ENCODE measurements at places on chromosomes 5 and 9.

- peak; percentile 84 for DNase-seq
Observed at GRCh38 chr9:81632599-81632998, 56.7 kb downstream of the TLE1 start.

- DNase-seq: peak; percentile 70
Observed at GRCh38 chr5:67414712-67415111, 218.1 kb upstream of the CD180 start.

DNA sequence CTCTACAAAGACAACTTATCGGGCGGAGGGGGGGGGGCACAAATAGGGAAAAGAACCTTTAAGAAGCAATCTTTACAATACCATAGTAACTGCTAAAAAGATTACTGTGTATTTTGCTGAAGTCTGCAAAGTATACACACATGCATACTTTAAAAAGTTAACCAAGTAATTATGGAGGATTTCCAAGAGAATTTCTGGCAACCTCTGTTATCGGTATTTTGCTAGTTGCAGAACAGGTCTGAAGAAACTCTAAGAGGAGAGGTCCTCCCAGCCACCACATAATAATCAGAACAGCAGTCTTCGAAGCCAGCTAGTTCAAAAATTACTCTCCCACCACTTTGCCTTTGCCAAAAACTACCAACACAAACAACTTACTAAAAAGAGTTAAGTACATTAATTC, 56.1 kb downstream of the UBAP2 start:
- DNase-seq: peak; percentile 8

DNA sequence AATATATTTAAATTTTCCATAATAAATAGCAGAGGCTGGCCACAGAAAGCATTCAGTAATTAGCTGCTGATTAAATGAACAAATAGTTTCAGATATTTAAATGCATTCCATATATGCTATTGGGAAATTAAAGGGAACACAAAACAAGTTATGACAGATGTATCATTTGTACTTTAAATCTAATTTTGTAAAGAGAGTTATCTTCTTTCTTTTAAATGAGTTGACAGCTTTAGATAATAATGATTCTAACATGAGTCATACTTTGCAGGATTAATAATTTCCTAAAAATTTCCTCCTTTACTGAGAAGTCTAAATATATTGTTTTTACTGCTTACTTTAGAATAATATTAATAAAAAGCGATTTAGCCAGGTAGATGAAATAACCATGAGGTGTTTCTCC, 320.1 kb downstream of the ADAMTS6 start:
- DNase-seq: no peak

DNA sequence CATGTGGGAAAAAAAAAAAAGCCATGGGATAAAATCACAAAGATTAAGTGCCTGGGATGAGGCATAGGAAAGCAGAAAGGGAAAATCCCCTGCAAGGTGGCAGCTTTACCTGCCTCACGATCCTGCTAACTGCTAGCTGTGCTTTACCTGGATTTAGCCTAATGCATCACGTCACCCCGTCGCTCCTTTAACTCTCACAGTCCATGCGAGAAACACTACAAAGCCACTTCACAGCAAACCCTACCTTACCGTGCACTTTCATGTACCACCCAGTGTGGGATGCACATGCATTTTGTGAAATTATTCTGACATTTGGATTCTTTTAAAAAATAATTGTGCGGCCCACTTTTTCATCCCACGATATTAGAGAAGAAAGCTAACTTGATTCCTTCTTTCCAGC, 31.0 kb downstream of the ATPSCKMT start:
- no peak for DNase-seq

DNA sequence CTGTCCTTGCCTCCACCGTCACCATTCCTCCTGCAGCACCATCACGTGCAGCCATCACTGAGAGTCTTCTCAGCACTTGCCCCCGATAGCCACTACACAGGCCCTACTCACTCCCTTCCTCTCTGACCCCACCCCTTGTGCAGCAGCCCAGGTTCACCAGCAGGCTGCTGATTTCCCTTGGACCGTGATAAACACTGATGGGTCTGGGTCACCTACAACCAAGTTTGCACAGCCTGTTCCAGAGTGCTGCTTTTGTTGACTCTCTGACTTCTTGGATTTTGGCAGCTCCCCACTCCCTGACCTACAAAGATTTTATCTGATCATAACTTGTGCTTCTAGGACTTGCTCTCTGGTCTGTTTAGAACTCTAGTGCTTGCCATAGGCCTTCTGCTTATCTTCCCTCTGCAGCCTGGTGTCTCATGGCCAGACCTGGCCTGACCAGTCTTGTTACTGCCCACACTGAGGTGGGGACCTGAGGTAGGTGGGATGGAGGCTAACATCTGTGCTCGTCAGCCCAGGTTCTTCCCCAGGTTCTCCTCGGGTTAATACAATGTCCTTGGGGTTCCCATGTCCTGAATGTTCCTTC, 109.3 kb downstream of the TARS1 start:
- DNase-seq: no peak

DNA sequence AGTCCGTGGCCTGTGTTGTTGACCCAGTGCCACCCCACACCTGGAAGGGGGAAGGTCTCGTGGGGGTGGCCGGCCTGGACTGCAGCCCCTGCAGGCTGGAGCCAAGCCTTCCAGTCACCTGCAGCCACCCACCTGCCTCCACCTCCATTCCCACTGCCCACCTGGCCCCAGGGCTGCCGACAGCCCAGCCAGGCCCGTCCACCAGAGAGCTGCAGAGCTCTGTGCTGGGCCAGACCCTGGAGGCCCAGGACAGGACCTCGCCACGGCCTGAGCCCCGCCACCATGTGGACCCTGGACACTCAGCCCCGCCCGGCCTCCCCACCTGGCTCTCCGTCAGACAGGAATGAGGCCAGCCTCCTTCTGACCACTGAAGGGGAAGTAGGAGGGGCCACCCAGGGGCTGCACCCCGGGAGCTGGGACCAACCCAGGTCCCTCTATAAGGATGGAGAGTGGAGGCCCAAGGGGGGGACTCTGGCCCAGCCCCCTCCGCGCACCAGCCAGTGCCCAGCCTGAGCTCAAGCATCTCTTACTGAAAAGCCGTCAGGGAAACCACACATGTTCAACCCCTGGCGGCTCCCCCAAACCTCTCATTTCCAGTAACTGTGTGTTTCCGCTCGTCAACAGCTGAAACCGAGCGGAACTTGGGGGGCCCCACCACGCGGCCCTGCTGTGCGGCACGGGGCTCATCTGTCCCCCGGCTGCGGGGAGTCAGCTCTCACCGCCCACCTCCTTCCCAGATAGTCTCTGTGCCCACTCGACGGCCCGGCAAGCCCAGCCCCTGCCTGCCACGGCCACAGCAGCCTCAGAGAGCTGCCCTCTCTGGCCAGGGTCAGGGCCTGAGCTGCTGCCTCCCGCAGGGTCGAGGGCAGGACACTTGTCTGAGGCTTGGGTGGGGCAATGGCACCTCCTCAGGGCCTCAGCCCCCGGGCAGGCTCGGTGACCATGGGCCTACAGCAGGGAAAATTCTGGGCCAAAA, 12.8 kb downstream of the NOTCH1 start:
- no peak for DNase-seq

DNA sequence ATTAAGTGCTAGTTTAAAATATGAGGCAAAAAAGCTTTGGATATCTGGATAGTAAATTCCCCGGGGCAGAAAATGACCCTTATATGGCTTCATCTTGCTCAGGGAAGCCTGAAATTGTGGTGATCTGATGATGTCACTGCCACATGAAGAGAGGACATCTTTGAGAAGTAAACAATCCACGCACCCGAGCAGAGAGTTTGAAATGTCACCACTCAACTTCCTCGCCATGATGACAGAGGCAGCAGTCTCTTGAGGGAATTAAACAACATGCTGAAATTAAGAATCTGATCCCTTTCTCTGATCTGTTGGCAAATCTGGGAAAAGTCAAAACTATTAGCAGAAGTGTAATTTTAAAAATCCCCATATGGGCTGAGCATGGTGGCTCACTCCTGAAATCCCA, 110.0 kb downstream of the TLE1 start:
- no peak for DNase-seq

DNA sequence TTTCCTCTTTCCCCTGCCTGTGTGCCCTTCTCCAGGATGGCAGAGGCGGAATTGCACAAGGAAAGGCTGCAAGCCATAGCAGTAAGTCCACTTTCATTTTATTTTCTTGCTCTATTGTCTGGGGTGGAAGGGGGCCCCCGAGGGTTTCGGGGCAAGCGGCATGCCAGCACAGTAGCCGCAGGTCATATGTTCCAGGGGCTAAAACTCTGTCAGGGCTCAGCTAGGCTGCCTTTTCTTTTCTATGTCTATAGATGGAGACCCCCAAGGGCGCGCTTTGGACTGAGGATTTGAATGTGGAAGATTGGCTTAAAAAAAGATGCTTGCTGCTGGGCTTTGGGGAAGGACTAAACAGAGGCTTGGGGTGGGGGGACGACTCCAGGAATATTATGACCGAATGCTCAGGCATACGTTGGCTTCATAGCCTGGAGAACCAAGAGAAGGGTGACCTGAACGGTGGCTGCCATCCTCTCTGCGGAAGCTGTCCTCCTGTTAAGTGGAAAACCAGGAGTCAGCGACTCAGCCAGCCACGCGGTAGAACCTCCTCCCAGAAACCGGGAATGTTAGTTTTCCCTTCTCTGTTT, 545 bp downstream of the PALM2AKAP2 start:
- peak; percentile 37 for DNase-seq

DNA sequence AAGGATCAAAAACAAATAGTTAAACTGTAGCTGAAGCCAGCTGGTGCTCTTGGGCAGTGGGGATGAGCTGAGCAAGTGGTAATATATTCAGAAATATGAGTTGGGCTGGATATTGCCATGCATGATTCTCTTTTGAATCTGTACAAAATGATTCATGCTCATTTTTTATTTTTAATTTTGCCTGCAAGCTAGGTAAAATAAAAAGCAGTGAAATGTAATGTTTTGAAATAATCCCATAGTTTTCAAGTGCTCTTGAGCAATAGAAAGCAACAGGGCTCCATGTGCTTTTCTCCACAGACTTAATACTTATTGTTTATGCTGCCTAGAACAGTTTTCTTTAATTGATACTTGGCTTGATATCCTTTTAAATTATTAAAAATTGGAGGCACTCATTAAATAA, 489.3 kb downstream of the TLE4 start:
- peak; percentile 28 for DNase-seq

Measured in fibroblast of the aortic adventitia (primary cell).